T-helper 17 cell (primary cell): ENCODE measurements at places on chromosomes 13 and 19. TPM values are rescaled to one million over a fixed set of nuclear protein-coding genes. Genes with fewer than 3 reads are reported as not detected.

GRCh38 chr13:28532388-28533124 is 37.6 kb upstream of the FLT1 start:
- DNase-seq, result no peak

The LONP1 gene
- 61.0 TPM for total RNA-seq

DNA sequence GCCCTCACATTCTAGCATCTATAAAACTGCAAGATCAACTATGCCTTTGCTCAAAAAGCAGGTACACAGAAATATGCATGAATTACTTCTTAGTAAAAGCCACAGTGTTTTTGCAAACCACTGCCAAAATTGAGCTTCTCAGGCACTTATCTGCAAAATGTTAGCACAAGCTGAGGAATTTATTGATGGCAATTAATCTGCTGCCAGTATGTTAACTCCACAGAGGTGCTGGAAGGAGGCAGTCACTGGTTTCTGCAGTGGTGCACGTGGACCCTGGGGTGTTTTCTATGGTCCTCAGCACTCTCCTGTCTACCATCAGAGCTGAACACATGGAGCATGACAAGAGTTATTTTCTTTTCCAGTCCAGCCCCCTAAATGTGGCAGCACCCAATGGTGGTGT is 44.2 kb downstream of the CLDN10 start:
- no peak for DNase-seq

DNA sequence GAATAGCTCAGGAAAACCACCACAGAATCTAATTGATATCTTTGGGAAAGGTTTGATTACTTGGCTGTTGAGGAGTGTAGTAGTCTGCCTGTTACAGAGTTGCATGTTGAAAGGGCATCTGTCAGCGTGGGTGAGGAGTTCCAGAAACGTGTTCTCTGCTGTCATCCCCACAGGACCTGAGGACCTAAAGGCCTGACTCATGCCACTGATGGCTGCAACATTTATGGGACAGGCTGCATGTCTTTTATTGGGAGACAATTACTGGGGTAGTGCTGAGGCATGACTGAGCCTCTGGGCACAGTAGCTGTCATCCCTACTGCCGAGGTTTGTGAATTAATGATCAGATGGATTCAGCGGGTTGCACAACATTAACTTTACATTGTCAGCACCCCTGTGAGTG is 525.9 kb downstream of the GPC6 start:
- no peak for DNase-seq

The SLC7A9 gene
- total RNA-seq, result not detected

DNA sequence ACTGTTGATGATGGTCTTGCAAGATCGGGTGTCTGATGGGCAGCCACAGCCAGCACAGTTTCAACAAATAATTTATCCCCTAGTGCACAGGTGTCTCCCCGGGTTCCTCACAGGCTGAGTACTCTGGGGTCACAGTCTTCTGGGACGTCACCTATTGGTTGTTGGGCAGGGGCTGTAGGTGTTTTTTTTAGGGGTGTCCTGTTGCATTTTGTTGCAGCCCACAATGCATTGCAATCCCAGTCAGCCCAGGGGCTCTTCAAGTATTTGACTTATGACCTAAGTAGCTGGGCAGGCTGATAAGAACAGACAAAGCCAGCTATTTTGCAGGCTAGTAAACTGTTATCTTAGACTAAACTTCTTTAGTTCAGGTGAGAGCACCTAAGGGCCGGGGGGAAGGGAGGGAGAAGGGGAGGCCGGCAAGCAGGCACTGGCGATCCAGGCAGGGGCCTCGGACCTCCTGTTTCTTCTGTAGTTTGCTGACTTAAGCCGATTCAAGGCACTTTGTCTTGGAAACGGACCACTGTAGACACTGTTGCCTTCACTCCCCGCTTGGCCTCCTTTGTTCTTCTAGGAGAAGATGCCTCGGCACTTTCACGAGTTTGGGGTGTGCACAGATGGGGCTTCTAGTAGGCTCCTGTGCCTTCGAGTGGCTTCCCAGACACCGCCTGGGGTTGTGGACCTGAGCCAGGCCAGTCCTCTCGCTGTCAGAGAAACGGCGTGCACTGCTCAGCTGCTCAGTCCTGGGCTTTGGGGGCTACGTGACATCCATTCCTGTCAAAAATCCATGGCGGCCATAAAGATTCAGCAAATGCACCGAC is 33.9 kb upstream of the GRTP1 start:
- DNase-seq, result no peak

The RAB8A gene
- 97.5 TPM for total RNA-seq

GRCh38 chr13:99033814-99034213 is 56.0 kb upstream of the DOCK9 start:
- no peak for DNase-seq

GRCh38 chr19:39438270-39438934 is 2.7 kb upstream of the RPS16 start:
- DNase-seq, result no peak

DNA sequence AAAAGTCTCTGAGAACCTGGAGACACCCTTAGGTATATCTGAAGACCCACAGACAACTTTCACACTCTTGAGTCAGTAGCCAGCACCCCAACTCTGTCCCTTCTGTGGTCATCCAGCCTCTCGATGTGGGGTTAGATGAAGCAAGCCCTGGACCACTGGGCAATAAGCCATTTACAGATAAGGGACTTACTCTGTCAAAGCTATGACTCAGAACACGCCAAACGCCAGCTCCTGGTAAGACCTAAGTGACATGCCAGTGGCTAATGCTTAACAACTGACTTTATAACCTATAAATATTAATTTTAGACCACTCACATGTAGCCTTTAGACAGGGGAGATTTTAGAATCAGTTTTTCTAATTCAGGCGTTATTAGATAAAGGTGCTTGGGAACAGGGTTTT is 85.7 kb downstream of the SHISA2 start:
- DNase-seq, result no peak

DNA sequence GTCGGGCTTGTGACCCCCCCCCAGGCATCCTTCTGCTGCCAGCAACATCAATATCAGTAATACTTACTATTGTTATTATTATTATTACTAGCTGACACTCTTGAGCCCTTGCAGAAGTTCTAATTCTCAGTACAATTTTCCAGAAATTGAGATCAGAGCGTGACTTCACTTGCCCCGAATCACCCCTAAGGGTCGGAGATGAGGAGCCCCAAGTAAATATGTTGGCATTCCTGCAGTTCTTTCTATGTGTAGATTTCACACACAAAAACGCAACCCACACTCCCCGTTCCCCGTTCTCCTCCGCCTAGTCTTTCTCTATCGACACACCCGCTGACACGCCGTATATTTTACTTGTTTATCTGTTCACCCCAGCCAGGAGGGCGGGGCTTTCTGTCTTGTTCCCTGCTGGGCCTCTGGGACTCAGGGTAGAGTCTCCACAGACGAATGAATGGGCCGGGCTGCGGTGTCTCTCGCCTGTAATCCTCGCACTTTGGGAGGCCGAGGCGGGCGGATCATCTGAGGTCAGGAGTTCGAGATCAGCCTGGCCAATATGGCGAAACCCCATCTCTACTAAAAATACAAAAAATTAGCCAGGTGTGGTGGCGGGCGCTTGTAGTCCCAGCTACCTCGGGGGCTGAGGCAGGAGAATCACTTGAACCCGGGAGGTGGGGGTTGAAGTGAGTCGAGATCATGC is 14.7 kb downstream of the TLE5 start:
- DNase-seq, result peak; percentile 38

The CD37 gene
- 373 TPM for total RNA-seq

DNA sequence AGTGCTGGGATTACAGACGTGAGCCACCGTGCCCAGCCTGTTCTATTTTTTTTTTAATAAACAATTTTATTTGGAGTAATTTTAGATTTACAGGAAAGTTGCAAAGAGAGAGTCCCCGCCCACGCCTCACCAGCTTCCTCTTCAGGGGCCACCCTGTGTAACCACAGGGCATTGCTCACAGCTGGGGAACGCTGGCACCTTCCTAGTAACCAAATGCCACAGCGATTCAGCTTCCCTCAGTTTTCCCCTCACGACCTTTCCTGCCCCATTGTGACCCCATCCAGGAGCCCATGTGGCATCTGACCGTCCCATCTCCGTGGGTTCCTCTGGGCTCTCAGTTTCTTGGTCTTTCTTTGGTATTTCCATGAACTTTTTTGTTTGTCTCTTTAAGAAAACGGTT is 83.9 kb downstream of the GNG7 start:
- no peak for DNase-seq

DNA sequence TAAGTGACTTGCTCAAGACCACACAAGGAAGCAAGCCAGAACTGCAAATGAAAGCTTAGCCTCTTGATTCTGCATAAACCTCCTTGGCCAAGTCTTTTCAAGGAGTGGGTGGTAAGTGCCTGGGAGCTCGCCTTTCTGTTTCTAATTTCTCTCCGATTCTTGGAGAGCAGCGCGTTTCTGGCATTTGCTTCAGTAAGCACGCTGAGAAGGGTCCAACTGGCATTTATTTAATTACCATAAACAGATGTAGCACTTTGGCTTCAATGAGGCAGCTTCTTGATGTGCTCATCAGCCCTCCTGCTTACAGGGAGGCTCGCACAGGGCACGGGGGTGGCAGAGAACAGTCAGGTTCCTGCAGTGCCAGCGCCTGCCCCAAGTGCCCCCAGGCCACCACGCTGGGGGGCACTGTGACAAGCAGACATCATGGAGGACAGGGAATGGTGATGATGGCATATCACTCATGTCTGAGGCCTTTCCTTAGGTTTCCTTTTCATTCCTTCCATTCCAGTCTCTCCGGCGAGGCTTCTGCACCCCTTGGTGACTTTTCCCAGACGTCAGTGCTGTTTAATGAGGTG is 13.3 kb downstream of the SIAH3 start:
- no peak for DNase-seq

The C19orf44 gene
- 1.3 TPM for total RNA-seq

- no peak for DNase-seq
These were observed 870 bp upstream of the GRIN3B start for GRCh38 chr19:999379-999719.

The LRRC63 gene
- 0.60 TPM for total RNA-seq

- DNase-seq, result no peak
These were observed 8.3 kb downstream of the PGLYRP1 start for GRCh38 chr19:46014534-46014933.
